ENCODE measurements at places on chromosomes 7 and 10.
A peak's percentile ranks its signal among the peaks of the same experiment; 100 is the strongest.

- no peak for DNase-seq
Measured at GRCh38 chr7:78037603-78038002, 239.0 kb downstream of the PHTF2 start.

GRCh38 chr10:91571671-91572070 is 61.2 kb downstream of the PPP1R3C start:
- no peak for DNase-seq

GRCh38 chr7:54769203-54769602 is 10.2 kb upstream of the SEC61G start:
- no peak for DNase-seq

DNA sequence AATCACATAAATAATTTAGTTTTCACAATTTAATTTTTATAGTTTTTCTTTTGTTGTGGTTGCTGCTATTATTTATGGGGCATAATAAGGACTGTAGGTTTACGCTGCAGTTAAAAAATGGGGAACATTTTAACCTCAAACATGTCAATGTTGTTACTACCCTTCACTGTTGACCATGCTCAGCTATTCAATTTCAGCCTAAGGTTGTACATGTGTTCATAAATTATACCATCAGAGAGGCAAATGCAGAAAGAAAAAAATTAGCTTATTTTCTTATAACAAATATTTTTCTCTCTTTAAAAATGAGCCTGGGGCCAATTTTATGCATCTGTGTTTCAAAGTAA is 110.1 kb upstream of the PITRM1 start:
- no peak for DNase-seq

- no peak for DNase-seq
Measured at GRCh38 chr7:157402911-157403534, 66.2 kb downstream of the DNAJB6 start.

GRCh38 chr7:111138193-111138569 is 47.3 kb downstream of the LRRN3 start:
- DNase-seq, result no peak

DNA sequence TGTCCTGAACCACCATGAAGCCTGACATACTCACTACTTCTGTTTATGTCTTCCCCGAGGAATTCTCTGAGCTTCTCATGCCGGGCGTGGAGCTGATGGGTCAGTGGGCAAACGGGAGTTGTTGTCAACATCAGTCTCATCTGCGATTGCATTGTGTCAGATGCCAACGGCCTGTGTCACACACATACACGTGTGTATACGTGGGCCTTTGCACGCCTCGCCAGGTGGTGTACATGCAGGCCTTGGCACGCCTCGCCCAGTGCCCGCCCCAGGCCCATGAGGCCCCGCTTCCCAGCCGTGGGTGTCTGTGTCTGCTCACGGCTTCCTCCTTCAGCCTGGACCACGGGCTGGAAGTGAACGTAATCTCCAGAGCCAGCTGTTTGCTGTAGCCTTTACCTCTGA is 7.5 kb upstream of the CSGALNACT2 start:
- no peak for DNase-seq

DNA sequence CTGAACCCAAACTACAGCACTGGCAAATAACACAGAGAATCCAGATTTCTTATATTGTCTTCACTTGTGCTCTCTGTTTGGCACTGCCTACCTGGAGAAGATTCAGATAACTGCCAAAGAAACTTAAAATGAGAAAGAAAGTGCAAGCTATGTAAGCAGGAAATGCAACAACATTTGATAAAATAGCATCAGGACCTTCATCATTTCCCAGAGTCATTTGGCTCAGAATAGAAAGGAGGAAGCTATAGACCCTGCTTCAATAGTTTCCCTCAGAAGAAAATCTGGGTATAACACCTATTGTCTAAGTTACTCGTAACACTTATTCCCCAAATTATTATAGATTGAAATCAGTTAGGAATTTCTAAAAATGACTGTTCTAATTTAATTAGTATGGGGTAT is 56.2 kb downstream of the CC2D2B start:
- no peak for DNase-seq

DNA sequence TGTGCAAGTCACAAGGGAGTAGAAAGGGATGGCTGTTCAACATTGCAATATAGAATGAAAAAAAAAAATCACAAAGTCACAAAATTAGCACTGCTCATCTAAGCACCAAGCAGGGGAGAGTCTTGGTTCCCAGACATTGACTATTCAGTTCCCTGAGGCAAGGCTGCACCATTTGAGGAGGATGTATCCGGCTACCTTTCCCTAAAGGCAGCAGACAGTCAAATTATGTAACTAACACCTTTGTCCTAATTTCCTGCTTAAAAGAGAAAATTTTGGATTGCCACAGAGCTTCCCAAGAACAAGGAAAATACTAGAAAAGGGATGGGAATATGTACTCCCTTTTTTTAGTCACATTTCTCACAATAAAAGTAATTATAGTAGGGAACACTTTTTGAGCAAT is 148.1 kb downstream of the PCLO start:
- no peak for DNase-seq

- no peak for DNase-seq
Measured at GRCh38 chr7:152667958-152668357, 8.0 kb downstream of the XRCC2 start.

DNA sequence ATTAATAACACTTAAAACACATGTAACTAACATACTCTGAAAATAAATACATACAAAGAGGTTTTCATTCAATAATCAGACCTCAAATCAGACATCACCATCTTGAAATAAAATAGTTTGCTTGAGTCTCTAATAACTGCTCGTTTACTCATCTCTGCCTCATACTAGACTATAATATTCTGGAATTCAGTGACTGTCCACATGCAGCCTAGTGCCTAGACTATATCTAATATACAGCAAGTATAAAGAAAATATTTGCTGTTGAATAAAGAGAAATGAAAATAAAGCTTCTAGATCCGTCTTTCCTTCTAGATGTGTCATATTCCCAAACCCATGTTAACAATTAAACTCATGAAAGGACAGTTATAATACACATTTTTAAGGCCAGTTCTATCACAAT is 236.3 kb upstream of the LRRN3 start:
- no peak for DNase-seq

DNA sequence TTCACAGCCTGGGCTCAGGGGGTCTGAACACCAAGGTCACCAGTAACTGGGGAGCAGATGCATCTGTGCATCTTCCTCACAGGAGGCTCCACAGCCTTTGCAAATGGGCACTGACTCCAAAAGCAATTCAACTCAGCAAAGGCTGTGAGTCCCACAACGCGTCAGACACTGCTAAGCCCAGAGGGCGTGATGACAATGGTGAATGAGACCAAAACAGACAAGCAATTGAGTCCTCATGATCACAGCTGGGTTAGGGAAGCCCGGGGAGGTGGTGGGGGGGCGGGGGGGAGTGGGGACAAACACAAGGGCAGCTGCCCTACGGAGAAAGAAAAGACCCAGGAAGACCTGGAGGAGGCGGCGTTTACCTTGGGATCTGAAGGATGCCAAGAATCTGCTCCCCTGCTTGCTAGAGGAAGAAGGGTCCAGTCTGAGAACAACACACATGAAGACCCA is 61.6 kb upstream of the RNF32 start:
- DNase-seq, result no peak

DNA sequence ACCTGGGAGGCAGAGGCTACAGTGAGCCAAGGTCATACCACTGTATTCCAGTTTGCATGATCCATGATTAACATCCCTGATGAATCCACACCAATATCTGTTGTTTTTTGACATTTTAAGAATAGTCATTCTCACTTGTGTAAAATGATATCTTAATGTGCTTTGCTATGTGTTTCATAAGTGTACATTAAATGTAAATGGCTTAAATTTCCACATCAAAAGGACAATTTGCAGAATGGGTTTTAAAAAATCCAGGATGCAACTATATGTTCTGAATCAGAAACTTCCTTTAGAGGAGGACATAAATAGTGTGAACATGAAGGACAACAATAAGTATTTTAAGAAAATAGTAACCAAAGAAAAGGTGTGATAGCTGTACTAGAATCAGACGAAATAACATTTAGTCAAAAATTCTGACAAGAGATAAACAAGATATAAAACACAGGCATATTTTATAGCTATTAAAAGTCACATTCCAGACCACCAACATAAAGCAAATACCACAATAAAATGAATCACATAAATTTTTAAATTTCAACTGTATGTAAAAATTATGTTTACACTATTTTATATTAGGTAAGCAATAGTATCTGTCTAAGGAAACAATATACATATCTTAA is 42.4 kb downstream of the AKR1C3 start:
- DNase-seq, result no peak

DNA sequence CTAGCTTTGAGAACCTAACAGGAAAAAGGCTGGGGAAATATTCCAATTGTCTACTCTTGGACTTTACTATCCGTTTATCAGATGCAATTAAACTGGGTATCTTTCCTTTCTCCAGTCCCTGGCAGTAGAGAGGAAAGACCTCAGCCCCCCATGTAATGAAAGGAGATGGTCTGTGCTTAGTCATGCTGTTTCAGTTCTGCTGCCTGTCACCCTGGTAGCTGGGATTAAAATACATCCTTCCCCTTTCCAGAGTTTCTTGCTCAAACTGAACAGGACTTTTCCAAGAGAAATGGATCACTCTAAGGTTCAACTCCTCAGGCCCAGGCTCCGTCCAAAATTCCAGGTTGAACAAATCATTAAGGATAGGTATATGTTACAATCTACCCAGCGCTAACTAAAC is 202.9 kb downstream of the PTEN start:
- no peak for DNase-seq

DNA sequence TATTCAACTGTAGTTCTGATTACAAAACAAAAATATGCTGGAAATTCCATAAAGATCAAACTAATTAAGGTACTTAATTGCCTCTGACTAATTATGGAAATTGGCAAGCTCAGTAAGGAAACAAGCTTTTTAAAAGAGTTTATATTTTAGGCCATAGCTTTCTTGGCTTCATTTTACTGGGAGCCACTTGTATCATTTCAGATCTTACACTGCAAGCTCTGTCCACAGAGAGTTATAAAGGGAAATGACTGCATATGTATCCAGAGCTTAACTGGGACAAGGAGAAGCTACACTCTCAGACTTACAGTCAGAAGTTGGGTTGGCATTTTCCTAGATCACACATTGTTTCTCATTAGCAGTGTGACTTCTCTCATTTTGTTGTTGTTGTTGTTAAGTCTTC is 92.4 kb downstream of the LRRN3 start:
- DNase-seq, result no peak

DNA sequence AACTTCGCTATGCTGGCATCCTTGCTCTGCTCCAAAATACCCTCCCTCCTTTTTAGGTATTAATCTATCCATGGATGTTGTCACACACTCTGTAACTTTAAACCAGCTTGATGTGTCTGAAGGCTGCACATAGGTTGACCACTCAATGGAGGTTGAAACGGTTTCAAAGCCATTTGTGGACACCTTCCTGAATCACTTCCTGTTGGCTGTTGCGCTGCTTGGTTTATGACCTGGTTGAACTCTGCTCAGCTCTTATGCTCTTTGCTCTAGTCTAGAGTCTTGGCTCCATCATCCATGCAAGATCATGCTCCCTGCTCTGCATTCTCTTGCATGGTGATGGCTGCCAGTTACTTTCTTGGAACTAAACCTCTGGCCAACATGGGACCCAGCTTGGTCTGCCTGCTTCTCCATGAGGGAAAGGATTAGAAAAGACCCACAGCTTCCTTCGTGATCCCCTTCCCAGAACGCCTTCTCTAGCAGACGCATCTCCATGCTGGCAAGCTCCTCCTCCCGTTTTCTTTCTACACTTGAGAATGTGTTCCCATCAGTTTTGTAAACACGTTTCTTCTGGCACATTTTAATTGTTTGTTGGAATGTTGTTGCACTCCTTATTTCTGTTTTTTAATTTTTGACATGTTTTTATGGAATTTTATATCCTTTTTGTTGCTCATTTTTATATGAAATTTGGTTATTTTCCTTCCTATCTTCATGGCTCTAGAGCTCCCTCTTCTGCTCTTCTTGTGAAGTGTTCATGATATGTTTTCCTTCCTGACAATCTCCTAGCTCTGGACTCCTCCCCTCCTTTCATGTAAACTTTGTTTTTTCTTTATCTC is 149.8 kb downstream of the XPNPEP1 start:
- peak; percentile 14 for DNase-seq

GRCh38 chr7:32890010-32890792 is 1.4 kb downstream of the KBTBD2 start:
- no peak for DNase-seq

DNA sequence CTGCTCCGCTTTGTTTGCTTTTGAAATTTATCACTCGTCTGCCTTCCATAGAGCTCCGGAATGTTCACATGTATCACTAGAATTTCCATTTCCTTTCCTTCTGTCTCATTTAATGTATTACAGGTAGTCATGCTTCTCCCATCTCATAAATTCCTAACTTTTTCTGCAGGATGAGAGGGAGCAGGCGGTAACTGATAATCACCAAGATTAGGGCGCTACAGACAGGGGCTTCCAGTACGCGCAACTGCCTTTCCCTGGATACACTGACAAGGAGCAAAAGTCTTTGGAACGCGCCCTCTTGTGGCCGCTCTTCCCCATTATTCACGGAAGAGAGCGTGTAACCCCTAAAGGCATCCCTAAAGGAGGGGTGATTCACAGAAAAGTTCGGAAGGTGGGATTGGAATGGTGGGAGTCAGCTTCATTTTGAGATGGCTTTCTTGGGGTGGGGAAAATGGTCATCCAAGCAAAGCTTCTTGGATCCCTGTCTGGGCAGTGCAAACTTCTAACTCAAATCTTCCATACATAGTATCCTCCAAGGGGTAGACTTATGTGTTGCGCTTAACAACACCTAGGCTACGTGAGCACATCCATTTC is 6.5 kb downstream of the INHBA start:
- DNase-seq, result peak; percentile 94

DNA sequence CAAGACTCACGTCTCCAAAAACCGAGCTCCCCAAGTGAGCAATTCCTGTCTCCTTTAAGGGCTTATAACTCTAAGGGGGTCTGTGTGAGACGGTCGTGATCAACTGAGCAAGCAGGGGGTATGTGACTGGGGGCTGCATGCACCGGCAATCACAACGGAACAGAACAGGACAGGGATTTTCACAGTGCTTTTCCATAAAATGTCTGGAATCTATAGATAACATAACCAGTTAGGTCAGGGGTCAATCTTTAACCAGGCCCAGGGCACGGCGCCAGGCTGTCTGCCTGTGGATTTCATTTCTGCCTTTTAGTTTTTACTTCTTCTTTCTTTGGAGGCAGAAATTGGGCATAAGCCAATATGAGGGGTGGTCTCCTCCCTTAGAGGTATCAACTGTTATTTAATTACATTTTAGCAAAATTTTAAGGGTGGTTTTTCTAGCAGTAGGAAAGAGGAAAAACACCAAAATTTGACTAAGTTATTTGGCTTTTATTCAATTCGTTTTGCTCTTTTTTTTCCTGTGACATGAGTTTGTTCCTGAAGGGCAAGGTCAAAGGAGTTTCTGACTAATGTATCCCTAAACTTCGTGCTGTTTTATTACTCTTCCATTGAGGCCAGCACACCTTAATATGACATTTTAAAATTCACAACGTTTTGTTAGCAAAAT is 121.4 kb upstream of the SEC61G start:
- DNase-seq, result no peak

Measured in HS-5 (cell line).